Hepatocyte (in vitro differentiated cells): ENCODE measurements at places on chromosomes 7 and 10. TPM values are rescaled to one million over a fixed set of nuclear protein-coding genes. Genes with fewer than 3 reads are reported as not detected.

The OR2A42 gene
- 0.46 TPM in 1 of 2 replicates, not detected in the other for polyA plus RNA-seq

DNA sequence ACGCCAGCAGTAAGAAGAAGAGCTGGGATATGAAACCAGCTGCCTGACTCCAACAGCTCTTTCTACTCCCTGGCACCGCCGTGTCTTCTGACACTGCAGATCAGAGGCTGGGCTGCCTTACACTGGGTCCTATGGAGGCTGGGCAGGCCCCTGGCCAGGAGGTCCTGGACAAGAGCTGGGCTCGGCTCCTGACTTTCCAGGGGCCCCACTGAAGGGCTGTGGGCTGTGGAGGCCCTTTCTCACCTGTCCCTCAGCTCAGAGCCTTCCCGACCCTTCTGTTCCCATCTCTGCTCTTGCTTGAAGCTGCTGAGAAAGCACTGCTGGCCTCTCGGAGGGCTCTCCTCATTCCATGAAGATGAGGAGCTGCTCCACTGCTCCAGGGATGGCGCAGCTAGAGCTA lies 85.9 kb upstream of the UNC5B start:
- peak; percentile 2 for DNase-seq

- no peak for DNase-seq
Observed at GRCh38 chr7:141342621-141343408, 208.4 kb upstream of the AGK start.

GRCh38 chr7:36683695-36684357 lies 40.5 kb downstream of the AOAH start:
- peak; percentile 27 for DNase-seq

GRCh38 chr10:79002336-79002735 lies 66.4 kb upstream of the ZMIZ1 start:
- no peak for DNase-seq

- DNase-seq: peak; percentile 8
Observed at GRCh38 chr10:27680006-27680557, 65.5 kb downstream of the MKX start.

DNA sequence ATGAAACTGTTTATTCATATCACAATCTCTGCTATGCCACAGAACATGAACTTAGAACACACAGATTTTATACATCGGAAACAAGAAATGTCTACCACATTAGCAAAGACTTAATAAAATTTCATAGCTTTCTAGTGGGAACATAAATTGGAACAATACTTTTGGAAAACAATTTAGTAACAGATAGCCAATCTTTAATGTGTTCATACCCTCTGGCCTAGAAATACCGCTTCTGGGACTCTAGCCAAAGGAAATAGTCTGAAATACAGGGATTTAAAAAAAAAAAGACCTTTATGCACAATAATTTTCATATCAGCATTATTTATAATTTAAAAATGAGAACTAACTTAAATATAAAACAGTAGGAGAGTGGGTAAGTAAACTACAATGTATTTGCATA lies 168.5 kb downstream of the PLXNA4 start:
- no peak for DNase-seq

GRCh38 chr10:53477313-53477675 lies 704.7 kb upstream of the MBL2 start:
- no peak for DNase-seq

DNA sequence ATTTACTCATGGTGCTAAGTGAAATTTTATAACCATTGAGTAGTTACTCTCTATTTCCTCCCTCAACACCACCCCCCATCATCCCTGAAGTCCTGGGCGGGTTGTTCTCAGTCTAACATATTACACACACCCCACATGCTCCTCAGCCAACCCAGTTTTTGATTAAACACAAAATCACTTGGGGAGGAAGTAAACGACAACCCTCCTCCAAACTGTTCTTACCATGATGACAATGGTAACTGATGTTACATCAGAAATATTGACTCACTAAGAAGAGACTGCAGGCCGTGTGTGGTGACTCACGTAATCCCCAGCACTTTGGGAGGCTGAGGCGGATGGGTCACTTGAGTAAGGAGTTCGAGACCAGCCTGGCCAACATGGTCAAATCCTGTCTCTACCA lies 44.2 kb downstream of the RAB11FIP2 start:
- no peak for DNase-seq

GRCh38 chr10:33428682-33429081 lies 94.2 kb upstream of the NRP1 start:
- no peak for DNase-seq
